Activated CD4-positive, CD25-positive, alpha-beta regulatory T cell treated with anti-CD3 and anti-CD28 coated beads, Interleukin-2, amount 50 U/mL, for 24 hours (primary cell): ENCODE measurements at places on chromosomes 13 and 19.

GRCh38 chr13:110557610-110558305 lies 3.8 kb downstream of the RAB20 start:
- no peak for ATAC-seq

- ATAC-seq = no peak
These were observed 306.4 kb downstream of the KLF5 start for GRCh38 chr13:73365252-73365651.

DNA sequence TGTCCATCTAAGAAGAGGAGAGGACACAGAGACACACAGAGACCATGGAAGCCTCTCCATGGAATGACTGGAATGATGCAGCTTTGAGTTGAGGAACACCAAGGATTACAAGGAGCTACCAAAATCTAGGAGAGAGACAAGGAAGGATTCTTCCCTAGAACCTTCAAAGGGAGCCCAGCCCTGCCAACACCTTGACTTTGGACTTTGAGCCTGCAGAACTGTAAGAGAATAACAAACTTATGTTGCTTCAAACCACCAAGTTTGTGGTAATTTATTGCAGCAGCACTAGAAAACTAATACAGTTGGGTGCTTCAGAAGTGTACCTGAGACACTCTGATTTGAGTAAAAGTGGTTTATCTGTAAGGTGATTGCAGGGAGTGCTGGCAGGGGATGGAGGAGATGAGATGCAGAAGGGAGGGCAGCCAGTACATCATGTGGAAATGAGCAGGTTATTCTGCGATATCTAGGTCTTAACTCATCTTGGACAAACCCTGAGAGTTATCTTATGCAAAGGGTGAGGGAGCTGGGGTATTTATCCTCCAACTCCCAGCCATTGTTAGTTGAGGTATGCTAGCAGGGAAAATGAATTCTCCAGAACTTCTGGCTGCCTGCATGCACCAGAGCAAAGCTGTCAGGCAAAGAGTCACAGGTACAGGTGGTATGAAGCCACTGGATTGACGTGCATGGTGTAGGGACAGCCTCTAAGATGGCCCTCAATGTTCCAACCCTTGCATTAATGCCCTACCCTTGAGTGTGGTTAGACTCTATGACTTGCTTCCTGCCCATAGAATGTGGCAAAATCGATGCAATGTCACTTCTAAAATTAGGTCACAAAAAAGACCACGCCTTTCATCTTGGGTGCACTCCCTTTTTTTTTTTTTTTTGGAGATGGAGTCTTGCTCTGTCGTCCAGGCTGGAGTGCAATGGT lies 31.3 kb upstream of the ADGRL1 start:
- no peak for ATAC-seq

DNA sequence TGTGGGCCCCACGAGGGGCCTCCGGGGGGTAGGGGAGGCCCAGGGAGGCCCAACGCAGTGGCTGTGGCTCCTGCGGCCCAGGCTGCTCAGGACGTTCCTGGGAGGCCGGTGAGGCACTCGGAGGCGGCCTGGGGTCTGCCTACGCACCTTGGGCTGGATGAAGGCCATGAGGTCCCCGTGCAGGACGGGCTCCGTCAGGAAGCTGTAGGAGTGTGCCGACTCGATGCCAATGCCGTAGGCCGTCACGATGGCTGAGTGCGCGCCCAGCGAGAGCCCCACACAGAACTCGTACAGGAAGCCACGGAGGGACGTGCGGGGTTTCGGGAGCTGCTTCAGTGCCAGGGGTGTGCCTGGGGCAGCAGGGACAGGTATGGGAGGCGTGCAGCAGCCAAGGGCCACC lies 5.9 kb downstream of the SBK2 start:
- no peak for ATAC-seq

DNA sequence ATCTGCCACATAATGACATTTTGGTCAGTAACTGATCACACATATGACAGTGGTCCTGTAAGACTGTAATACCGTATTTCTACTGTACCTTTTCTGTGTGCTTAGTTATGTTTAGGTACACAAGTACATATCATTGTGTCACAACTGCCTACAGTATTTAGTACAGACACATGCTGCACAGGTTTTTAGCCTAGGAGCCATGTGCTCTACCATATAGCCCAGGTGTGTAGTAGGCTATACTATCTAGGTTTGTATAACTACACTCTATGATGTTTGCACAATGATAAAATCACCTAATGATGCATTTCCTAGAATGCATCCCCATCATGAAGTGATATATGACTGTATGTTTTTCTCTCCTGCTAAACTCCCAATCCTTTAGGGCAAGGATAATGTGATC lies 61.2 kb upstream of the MIR17HG start:
- no peak for ATAC-seq
